Activated CD4-positive, alpha-beta T cell treated with anti-CD3 and anti-CD28 coated beads, Interleukin-10, Interleukin-2, amounts not matched to agents 100 ng/mL and 50 ng/mL, durations not matched to agents 16 hours and 8 hours (primary cell): ENCODE measurements at places on chromosomes 2 and 18.

GRCh38 chr2:235727174-235727573, 233.3 kb downstream of the AGAP1 start:
- DNase-seq: no peak

DNA sequence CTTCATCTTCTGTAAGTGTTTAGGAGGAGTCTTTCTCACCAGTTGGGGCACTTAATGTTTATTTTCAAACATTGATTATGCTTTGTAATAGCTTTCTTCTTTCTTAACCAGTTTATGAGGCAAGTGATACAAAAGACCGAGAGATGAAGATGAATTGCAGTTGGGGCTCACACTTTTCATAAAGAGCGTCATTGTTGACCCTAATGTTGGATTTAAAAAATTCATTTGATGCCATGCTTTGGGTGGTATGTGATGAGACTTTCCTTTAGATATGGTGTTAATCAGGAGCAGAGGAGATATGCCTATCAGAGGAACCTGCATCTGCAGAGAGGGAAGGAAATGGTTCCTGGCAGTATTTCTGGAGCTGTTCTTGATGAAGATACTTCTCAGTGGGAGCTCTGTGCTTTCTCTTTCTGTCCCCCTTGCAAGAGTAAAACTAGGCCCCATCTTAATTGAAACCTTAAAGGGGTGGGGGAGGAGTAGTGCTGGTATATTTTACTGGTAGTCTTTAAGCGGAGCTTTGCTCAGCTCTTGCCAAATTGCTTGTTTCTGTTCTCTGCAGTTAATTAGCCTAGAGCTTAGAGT, 2.3 kb downstream of the EML4 start:
- peak; percentile 57 for DNase-seq

- DNase-seq: no peak
Measured at GRCh38 chr2:164877169-164877568, 35.5 kb upstream of the COBLL1 start.

- no peak for DNase-seq
Measured at GRCh38 chr18:46109386-46109785, 5.2 kb downstream of the HAUS1 start.

GRCh38 chr2:18671363-18671762, 82.0 kb upstream of the NT5C1B start:
- DNase-seq: no peak

DNA sequence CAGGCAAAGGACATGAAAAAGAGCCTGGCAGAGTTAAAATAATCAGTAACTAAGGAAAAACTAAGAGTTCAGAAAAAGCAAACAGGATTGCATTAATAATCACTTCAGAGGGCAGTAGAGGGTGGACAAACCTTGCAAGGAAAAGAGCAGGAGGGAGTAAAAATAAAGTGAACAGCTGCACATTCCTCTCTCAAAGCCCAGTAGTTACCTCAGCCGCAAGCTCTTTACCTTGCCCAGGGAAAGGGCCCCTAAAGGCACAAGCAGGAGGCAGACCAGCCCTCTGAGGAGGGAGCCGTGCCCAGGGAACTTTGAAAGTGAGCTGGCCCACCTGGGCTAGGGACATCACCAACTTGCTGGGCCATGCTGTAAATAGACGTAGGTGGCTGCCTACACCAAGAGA, 196.9 kb downstream of the C1D start:
- DNase-seq: no peak
